Activated CD4-positive, alpha-beta T cell treated with anti-CD3 and anti-CD28 coated beads, Interleukin-2, amount 10 ng/mL, durations not matched to agents 24 days and 14 days (primary cell): ENCODE measurements at places on chromosomes 7 and 10.

DNA sequence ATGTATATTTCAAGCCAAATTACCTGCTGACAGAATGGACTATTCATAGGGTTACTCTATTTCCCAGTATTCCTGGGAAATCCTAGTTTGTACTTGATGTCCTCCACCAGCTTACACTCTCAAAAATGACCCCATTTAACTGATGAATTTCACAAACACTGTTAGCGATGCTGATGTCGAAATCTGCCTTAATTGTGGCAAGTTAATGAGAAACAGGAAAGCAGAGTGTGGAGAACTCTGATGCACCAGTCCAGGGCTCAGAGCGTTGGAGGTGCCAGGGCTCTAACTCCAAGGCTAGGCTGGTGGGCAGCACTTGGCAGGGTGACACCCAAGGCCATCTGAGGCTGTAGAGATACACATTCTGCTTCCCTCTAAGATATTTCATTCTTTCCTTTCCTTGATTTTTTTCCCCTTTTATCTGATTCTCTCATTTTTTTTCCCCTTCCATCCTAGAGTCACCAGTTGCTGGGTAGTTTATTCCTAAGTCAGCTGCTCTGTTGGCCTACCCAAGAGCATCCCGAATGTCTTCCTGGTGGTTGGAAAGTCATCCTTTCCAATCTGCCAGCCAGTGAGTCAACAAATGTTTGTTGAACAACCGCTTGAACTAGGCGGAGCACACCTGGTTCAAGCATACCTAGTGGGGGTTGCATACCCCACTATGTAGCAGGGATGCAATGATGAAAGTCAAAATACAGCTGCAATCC lies 525.0 kb upstream of the NRP1 start:
- DNase-seq = no peak

DNA sequence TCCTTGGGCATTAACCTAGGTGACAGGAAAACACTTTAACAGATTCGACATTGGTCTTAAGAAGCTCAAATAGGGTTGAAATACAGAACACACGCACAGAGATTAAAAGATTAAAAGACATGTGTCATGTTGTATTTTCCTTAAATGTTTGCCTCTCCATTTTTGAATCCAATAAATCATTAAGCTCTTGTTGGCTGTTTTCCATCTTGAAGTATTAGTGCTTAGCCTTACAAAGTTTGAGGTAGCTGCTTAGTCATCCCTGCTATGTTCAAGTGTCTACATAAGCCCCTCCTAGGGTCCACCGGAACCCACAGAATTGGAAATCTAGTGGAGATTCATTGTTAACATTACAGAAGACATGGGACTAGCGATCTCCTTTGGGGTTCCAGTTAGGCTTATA lies 12.7 kb upstream of the GJD4 start:
- no peak for DNase-seq

GRCh38 chr10:114682532-114682931 lies 24.5 kb upstream of the ABLIM1 start:
- no peak for DNase-seq

GRCh38 chr10:27660711-27661110 lies 84.9 kb downstream of the MKX start:
- DNase-seq = no peak

- DNase-seq = no peak
These were observed 205.7 kb upstream of the NPSR1 start for GRCh38 chr7:34452363-34452762.

GRCh38 chr7:27905951-27906350 lies 166.0 kb downstream of the TAX1BP1 start:
- no peak for DNase-seq

GRCh38 chr10:126476246-126476645 lies 88.0 kb upstream of the ADAM12 start:
- DNase-seq = no peak

GRCh38 chr7:89247207-89247606 lies 451.7 kb upstream of the TEX47 start:
- no peak for DNase-seq

GRCh38 chr10:46272863-46273415 lies 13.9 kb upstream of the ANTXRL start:
- no peak for DNase-seq

DNA sequence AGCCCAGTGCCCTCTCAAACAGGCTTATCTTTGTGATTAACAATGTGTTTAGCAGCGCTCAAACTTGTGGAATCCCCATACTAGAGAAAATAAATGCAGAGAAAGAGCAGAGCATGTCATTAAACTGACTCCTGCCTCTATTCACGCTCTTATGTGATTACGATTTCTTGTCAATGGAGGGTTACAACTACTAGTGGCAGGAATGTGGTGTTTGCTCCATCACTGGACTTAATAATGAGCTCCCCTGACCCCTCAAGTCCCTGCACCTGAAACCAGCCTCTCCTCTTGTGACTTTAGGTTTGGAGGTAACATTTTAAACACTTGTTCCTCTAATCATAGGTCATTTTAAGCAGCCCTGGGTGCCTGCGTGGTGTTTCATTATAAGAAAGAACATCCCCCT lies 121.9 kb downstream of the PLPP4 start:
- DNase-seq = no peak

GRCh38 chr10:60490013-60490412 lies 100.3 kb upstream of the ANK3 start:
- no peak for DNase-seq

DNA sequence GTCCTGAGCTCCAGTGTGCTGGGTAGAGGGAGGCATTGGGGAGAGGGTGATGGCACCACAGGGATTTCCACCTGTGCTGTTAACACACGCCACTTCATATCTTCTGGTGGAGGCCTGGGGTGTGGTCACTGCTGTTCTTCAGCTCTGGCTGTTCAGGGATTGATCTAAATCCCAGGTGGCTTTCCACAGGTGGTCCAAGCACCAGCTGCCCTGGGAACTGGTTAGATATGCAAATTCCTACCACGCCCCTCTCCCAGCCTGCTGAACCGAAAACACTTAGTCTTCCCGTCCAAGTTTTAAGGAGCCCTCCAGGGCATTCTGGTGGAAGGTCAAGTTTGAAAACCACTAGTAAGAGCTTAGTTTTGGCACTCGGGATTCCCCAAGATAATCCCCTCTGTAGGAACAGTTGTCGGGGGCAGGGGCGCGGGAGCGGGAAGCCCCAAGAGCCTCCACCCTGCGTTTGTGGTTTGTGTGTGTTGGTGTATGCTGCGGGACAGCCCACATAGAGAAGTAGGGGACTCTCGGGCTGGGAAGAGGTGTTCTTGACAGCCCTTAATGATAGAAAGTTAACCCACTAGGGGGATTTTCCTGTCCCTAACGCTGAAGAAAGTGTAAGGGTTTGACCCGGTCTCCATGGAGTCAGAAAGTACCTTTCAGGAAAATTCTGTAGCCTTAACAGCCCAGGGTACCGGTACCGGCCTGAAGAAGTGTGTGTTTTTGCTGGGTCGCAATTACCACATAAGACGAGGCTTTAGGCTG lies 5.1 kb downstream of the DEPP1 start:
- peak; percentile 69 for DNase-seq

DNA sequence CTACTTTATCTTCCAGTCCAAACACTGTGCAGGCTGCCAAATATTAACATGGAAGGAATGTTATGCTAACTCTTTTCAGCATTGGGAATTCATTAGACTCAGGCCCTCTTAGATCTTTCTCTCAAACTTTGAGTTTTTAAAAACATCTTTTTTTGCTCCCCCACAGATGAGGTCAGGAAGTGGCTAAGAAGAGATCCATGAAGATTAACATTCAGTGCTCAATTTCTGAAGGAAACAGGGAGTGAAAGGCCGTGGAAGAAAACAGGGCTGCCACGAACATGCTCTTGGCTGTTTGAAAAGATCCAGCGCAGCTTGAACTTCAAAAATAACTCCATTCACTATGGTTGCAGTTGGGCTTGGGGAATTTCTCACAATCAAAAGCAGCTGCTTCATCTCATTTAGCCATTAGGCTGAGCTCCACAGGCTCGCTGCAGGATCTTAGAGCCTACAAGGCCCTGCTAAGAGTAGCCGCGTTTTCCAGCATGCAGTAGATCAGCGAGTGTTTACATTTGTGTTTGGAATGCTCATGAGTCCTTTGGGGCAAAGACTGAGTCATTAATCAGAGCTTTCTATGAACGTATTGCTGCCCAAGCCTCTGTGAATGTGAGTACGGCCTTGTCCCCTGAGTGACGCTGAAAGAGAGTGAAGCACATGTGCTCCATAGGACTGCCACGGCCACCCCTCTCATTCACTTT lies 41.2 kb upstream of the TNS3 start:
- DNase-seq = no peak

DNA sequence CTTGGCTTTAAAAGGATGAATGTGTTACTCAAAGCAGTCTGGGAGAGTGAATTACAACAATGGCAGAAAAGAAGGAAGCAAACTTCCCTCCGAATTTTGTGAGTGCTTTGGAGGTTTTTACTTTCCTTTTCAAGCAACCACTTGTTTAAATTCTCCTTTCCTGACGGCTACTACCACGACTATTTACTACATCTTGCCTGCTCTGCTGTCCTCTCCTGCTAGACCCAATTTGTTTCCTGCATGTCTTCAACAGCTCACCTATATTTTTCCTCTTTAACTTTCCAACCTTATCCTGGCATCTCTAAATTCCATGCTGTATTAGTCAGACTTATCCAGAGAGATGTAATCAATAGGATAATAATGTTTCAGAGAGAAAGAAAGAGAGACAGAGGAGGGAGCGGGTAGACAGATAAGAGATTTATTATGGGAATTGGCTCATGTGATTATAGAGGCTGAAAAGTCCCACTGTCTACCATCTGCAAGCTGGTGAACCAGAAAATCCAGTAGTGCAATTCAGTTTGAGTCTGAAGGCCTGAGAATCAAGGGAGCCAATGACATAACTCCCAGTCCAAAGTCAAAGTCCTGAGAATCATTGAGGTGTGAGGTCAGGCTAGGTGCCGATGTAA lies 42.8 kb upstream of the SLC13A1 start:
- no peak for DNase-seq

DNA sequence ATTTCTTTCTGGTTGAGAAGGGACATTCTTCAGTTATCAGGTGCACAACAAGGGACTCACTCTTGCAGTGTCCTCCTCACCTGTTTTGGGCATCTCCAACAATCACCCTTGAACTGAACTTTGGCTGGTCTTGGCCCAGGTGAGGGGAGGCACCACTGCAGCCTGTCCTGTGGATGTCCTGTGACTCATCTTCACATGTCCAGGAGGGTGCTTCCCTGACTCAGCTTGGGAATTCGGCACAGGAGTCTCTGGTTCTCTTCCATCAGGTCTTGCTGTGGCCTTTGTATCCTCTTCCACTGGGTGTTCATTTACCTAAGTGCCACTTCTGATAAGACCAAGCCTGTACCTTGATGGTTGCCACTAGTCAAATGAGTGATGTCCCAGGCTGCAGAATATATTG lies 196.7 kb upstream of the MKI67 start:
- DNase-seq = no peak

DNA sequence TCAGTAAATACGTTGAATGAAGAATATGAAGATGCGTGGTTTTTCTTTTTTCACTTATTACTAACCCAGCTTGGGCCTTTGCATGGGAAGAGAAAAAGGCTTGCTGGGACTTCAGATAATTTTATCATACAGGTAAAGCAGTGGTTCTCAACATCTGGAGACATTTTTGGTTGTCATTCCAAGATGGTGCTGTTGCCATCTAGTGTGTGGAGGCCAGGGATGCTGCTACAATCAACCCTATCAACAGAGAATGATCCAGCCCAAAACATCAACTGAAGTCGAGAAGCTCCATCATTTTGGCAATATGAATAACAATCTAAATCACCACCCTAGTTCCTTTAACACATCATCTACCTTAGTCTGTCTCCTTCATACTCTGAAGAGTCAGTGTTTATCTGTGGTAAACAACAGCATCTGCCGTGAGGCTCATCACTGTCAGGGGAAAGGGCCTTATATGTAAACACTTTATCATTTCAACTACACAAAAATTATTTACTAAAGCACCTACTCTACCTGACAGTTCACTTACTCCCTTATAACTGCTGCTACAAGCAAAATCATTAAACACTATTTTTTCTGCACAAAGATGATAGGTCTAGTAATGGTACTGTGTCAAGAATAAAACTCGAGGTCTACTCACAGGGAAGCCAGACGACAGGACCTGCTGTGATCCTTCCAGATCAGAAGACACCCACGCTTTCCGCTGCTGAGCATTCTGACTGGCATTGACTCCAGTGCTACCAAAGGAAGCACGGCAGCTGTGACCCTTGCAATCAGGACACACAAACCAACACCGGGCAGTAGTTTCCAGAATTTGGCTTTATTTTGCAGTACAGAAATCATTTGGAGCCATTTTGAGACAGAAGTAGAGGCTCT lies 48.6 kb downstream of the GDI2 start:
- DNase-seq = no peak

DNA sequence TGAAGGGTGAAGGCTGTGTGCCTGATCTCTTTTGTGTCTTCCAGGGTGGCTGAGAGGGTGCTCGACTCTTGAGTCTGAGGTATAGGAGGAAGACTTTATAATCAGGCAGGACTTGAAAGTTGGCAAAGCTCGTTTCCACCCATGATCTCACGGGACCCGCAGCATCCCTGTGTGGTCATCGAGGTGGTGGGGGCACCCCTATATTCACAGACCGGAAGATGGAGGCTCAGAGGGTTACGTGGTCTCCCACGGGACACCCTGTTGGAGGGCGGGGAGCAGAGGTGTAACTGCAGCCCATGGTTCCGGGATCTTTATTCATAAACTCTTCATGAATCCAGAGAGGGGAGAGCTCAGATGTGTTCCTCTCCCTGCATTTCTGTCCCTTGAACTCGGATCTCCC lies 9.6 kb upstream of the SHH start:
- no peak for DNase-seq

- no peak for DNase-seq
These were observed 11.7 kb upstream of the HOXA2 start for GRCh38 chr7:27113991-27114769.

DNA sequence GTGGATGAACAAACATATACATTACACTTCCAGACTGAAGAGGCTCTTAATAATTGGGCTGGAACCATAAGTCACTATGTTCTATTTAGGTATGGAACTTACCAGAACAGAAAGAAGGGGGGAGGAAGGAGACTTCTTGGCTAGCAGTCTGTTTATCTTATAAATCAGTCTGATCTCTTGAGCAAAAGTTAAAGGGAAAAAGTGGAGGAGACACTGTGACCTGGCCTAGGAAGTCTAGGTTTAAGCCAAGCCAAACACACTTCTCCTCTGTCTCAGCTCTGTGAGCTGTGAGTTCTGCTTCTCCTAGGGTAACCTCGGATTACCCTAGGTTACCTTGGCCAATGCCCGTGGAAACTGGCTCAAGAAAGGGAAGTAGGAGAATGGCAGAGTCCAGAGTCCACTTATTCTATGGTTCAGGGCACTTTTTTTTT lies 95.2 kb downstream of the PFKFB3 start:
- DNase-seq = no peak

DNA sequence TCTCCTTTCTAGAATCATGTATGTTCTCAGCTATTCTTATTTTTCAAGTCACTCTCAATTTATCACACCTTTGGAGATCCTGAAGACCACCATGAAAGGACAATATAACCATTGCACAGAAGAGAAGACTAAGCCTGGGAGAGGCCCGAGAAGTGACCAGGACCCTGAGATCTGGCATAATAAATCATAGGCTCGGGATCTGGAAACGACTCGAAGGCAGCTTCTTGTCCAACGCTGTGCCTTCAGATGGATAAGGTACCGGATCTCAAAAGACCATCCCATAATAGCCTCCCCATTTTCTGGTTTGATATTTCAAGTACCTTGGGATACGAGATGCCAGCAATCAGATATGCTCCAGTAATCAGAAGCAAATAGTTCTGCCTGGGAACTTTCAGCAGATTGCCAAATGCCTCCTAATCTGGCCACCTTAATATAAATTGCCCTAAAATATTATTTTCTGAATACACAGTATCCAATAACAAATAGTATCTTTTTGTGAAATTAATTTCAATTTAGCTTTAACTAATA lies 179.2 kb upstream of the ZMIZ1 start:
- no peak for DNase-seq

- no peak for DNase-seq
These were observed 350.1 kb downstream of the KIF20B start for GRCh38 chr10:90051474-90051873.
